ENCODE measurements at places on chromosomes 7 and 10.

- no peak for DNase-seq
Measured at GRCh38 chr10:52652431-52653262, 119.9 kb downstream of the MBL2 start.

- DNase-seq, result no peak
Measured at GRCh38 chr7:100556541-100556940, 17.2 kb downstream of the SAP25 start.

GRCh38 chr10:29598851-29599311 lies 35.9 kb downstream of the SVIL start:
- DNase-seq, result no peak

DNA sequence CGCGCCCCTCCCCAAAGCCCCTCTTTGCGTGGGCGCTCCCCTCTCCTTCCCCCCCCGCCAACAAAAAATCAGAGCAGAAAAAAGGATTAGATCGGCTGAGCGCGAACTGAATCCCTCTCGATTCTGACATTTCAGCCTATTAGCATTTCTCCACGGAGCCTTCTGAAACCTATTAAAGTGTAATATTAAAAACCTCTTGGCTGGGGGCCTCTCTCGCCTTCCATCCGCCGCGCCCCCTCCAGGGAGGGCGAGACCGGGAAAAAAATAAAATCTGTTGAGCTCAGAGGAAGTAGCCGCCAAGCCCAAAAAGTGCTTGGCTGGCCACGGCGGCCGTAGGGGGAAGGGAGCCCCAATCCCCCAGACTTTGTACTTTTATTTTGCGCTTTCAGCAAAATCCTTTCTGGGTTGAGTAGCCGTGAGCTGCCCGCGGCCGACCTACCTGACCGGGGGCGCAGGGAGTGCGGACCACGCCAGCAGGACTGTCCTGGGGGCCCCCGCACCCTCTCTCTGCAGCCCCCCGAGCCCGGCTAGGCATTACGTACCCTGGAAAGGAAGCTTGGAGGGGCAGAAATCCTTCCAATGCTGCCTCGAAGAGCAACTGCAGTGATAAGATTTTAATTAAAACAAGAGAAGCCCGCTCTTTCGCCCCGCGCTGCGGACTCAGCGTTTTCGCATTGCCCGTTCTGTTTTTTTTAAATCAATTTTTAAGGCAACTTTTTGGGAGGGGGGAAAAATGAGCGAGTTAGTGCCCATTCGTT lies 1.3 kb upstream of the TNRC18 start:
- DNase-seq, result no peak

DNA sequence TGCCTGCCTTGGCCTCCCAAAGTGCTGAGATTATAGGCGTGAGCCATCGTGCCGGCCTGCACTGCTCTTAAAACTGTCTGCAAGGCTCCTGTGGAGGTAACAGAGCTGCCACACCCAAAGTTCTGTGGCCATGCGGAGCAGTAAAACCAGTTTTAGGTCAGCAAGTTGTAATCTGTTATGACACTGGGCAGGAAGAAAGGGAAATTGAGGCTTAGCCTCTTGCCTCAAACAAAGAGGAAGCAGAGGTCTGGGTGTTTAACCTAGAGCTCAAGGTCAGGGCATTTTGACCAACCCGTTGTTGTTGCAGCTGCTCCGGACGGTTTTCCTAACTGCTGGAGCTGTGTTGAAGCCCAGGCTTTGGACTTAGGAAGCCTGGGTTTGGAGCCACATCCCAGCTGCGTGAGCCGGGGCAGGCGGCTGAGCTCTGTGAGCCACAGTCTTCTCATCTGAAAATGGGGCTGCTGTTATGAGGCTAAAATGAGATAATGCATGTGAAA lies 7.4 kb upstream of the RRP12 start:
- no peak for DNase-seq

GRCh38 chr10:58756130-58756719 lies 243.6 kb downstream of the BICC1 start:
- no peak for DNase-seq

DNA sequence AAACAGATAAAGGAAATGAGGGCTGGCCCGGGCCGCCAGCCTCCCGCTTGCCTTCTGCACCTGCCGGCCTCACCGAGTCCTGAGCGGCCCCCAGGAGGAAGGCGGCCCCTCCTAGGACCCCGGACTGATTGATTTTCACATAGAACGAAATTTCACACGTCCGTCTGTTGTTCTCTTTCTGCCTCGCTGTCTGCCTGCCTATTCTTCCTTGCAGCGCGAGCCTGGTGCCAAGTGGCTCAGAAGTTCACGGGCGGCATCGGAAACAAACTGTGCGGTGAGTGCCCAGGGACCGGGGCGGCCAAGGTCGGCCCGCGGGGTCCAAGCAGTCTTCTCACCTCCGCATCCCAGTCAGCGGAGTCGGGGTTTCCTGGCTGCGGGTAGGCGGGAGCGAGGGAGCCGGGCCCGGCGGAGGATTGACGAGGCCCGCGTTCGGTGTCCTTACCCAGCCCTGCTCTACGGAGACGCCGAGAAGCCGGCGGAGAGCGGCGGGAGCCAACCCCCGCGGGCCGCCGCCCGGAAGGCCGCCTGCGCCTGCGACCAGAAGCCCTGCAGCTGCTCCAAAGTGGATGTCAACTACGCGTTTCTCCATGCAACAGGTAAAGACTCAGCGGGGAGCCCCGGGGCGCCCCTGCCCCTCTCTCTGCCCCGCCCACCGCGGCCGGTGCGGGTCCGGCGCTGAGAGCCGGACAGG lies 967 bp downstream of the GAD2 start:
- DNase-seq, result no peak

- peak; percentile 40 for DNase-seq
Measured at GRCh38 chr7:48087349-48087748, 1.7 kb upstream of the UPP1 start.

GRCh38 chr7:42214060-42214679 lies 22.8 kb downstream of the GLI3 start:
- DNase-seq, result no peak

- DNase-seq, result no peak
Measured at GRCh38 chr7:155551785-155552611, 5.6 kb upstream of the CNPY1 start.

- DNase-seq, result no peak
Measured at GRCh38 chr10:1674501-1674900, 62.8 kb downstream of the ADARB2 start.

DNA sequence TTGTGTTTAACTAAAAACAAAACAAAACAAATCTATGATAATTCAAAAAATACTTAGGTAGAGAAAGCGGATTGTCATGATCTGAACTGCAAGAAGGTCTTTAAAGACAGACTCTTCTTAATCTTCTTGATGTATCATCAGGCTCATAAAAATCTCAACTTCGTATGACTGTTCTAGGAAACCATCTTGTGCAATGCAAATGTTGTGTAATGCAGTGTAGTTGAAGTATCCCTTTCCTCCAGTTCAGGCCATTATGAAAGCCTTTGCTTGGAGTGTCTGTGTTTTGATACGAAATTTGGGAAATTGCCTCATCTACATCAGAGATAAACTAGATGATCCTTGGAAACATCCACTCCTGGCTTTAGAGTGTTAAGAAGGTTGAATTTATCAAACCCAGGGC lies 30.9 kb downstream of the CDK1 start:
- no peak for DNase-seq

- no peak for DNase-seq
Measured at GRCh38 chr7:135342887-135343286, 109.2 kb downstream of the STRA8 start.

GRCh38 chr10:99143651-99144050 lies 92.0 kb downstream of the HPSE2 start:
- DNase-seq, result no peak

- DNase-seq, result no peak
Measured at GRCh38 chr10:100774223-100774622, 28.8 kb downstream of the PAX2 start.

- no peak for DNase-seq
Measured at GRCh38 chr10:2294739-2295138, 557.4 kb upstream of the ADARB2 start.

GRCh38 chr7:4883033-4883371 lies 514 bp downstream of the RADIL start:
- DNase-seq, result no peak

- DNase-seq, result no peak
Measured at GRCh38 chr10:79089632-79090031, 20.9 kb downstream of the ZMIZ1 start.

- DNase-seq, result no peak
Measured at GRCh38 chr7:78703391-78703790, 750.1 kb downstream of the MAGI2 start.

DNA sequence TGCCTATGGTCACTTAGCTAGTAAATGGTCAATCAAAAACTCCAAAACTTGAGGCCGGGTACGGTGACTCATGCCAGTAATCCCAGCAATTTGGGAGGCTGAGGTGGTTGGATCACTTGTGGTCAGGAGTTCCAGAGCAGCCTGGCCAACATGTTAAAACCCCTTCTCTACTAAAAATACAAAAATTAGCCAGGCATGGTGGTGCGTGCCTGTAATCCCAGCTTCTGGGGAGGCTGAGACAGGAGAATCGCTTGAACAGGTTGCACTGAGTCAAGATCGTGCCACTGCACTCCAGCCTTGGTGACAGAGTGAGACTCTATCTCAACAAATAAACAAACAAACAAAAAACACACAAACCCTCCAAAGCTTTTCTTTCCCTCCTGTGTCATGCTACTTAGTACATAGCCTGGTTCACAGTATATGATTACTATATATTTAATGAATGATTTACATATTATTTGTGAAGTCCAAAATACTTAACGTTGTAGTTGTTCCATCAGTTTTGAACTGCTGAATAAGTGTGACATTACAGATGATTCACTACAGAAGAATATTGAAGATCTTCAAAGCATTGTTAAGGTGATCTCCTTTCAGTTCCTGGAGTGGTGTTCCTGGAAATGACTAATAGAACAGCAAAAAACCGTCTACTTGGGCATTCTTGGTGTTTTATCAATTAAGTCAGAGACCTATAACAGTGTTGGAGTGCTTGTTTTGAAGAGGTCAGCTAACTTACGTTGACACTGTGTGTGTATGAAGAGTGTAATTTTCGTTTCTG lies 72.9 kb downstream of the ADK start:
- DNase-seq, result peak; percentile 65

DNA sequence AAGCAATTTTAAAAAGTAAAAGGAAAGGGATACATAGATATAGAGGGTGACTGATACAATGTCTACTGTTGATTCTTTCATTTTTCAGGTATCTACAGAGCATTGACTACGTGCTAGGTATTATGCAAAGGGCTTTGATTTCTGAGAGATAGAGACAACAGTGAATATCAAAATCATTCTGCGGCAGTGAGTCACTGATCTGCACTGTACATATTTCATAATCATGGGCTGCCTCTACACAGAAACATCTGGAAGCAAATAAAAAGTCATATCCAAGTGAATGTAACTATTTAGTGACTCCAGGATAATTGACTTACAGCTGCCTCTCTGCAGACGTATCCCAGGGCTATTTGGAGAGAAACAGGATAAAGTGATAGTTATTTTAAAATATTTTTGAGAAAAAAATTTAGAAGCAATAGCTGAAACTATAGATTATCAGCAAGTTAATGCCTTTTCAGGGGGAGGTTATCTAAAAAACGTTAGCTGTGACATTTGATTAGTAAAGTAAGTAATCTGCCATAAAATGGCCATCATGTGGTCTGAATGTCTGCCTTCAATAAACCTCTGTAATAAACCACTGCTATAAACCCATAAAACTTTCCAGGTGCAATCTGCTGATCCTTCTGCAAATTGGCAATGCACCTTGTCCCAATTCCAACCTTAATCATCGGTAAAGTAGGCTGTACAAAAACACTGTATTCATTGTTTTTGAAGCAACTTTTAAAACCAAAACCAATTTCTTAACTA lies 43.7 kb downstream of the CPXM2 start:
- no peak for DNase-seq

DNA sequence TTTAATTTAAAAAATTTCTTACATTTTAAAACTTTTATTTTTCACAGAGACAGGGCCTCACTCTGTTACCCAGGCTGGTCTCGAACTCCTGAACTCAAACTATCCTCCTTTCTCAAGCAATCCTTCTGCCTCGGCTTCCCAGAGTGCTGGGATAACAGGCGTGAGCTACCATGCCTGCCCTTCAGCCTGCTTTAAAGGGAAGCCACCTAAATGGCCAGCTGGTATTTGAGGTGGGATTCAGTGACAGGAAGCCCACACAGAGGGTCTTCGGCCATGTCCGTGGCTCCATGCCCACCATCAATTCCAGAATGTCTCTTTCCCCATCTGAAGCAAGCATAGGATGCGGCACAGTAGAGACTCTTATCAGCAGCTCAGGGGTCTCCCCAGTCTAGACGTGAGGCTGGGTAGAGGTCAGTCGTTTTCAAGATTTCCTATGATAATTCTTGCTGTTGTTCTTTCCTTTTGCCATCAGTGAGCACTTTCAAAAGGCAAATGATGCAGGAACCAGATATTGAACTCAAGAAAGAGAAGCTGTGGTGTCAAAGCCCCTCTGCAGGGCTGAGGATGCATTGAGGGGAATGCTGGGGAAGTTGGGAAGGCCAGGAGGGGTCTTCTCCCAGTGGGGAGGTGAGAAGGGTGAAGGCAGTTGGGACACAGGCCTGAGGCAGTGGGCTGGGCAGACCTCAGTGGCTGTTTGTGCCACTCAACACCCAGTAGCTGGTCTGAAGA lies 291.5 kb upstream of the IGFBP3 start:
- DNase-seq, result no peak

DNA sequence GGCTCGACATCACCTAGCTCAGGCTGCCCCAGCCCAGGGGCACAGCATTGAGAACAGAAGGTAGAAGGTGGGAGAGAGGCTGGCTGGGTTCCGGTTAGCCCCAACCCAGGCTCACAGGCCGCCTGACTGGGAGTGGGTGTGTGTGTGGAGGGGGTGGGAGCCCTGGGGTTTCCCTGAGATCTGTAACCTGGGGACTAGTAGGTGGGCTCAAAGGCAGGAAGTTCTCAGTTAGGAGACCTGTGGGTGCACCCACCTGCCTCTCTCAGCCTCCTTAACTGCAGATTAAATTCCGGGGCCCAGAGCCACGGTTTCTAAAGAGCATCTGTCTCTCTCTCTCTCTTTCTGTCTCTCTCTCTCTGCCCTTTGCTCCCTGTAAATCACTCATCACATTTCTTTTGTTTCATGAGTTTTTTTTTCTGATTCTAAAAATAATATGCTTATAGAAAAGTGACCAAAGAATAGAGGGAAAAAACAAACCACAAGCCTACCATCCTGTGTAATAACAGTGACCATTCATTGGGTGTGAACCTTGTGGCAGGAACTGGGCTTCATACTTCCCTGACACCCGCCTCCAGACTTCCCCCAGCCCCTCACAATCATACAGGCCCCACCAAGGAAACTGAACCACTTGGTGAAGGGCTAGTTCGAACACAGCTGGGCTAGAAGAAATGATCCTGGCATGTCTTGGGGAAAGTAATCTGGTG lies 83.4 kb upstream of the SMNDC1 start:
- DNase-seq, result peak; percentile 10

DNA sequence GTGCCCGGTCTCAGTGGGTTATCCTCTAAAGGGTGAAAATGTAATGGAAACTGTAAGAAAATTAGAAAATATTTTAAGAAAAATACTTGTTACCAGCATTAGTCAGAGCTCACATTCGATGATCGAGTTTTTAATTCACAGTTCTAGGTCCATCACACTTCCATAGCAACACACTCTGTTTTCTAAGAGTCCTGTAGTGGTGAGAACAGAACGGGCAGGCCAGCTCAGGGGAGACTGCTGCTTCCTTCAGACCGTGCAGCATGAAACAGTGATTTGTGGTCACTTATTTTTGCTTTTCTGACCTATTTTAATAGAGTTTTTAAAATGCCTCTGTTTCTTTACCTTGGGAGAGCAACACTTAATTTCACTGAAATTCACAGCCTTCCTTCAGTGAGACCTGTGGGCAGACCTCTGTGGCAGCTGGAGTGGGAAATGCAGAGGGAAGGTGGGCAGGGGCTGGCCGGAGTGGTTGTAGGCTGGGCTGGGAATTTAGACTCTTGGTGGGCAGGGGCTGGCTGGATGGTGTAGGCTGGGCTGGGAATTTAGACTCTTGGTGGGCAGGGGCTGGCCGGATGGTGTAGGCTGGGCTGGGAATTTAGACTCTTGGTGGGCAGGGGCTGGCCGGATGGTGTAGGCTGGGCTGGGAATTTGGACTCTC lies 1.5 kb downstream of the SUN1 start:
- no peak for DNase-seq

Measured in CD4-positive, alpha-beta T cell treated with Interleukin-15 for 4 hours (primary cell).